ENCODE measurements at places on chromosomes 16 and 17.

- DNase-seq, result no peak
These were observed 102.1 kb downstream of the N4BP1 start for GRCh38 chr16:48507886-48508285.

DNA sequence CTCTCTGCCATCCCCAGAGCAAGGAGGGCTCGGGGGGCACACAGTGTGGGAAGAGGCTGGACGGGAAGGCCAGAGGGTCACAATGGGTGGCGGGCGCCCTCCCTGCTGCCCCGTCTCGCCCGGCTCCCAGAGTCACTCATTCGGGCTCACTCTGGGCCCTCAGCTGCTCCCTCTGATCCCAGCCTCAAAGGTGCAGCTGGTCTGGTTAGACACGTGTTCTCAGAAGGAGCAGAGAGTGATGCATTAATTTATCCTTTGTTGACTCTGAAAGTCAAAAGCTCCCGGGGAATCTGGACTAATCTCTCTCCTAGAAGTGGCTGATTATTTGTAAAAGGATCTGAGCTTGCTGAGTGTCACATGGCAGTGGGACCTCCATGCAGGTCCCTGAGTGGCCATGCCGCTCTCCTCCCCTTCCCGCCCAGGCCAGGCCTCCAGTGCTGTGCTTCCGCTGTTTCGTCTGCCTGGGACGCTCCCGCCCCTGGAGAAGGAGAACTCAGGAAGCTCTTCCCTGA lies 87.5 kb downstream of the SEC14L1 start:
- DNase-seq, result no peak

GRCh38 chr16:86294535-86295196 lies 215.7 kb upstream of the FOXF1 start:
- DNase-seq, result no peak

DNA sequence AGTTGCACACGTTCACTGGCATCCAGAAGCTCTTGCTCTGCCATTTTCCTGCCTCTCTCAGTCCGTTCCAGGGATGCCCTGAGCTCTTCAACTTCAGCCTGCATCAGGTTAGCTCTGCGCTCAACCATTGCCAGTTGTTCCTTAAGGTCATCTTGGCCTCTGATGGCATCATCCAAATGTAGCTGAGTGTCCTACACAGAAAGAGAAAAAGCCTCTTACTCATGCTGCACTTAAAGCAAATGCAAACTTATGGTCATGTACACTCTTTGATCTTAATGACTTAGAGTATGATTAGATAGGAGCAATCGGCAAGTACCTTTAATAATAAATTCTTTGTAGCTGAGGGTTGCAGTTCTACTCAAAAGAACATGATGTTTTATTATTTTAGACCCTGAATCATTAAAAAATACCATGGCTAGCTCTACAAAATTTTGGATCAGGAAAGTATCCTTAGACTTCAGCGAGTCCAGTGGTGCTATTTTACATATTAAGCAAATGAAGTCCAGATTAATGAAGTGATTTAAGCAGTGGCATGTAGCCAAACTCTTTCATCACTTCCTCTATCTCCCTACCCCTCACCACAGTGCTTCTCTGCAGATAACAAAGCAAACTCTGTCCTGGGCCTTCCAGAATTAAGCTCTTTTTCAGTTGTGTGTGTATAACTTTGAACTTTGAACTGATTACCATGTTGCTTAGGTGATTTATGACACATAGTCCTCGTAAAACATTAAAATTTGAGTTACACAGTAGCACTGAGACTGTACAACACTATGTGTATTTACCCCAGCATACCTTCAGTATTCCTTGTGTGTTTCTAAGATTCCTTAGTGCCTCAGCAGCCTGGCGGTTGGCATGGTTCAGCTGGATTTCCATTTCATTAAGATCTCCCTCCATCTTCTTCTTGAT lies 22.1 kb downstream of the MYH4 start:
- no peak for DNase-seq

GRCh38 chr17:74024871-74025531 lies 178.5 kb upstream of the RPL38 start:
- no peak for DNase-seq

GRCh38 chr16:72174726-72175125 lies 2.8 kb upstream of the PMFBP1 start:
- no peak for DNase-seq

DNA sequence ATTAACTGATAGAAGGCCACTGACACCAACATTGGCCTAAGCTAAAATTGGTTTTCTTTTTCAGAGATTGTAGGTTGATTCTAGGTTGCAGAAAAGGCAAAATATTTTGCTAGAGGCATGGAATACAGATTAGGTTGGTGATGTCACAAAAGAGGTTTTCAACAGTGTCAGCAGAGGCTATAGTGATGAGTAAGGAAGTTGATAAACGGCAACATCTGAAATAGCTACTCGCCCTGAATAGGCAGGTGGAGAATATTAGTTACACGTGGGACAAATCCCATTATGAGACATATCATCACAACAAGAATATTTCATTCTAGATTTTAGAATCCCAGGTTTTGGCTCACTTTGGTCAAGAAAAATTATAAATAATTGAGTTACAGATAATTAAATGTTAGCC lies 1.5 kb upstream of the TOM1L1 start:
- DNase-seq, result no peak

- DNase-seq, result no peak
These were observed 11.2 kb downstream of the PIEZO1 start for GRCh38 chr16:88773812-88774291.

GRCh38 chr16:66278111-66278531 lies 88.4 kb upstream of the CDH5 start:
- DNase-seq, result no peak

DNA sequence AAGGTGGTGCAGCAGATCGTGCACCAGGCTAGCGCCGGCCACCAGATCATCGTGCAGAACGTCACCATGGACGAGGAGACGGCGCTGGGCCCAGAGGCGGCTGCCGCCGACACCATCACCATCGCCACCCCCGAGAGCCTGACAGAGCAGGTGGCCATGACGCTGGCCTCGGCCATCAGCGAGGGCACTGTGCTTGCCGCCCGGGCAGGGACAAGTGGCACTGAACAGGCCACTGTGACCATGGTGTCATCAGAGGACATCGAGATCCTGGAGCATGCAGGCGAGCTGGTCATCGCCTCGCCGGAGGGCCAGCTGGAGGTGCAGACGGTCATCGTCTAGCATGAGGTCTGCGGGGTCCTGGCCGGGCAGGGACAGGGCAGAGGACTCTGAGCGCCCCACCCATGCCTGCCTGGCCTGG lies 1.0 kb upstream of the DNASE1L2 start:
- DNase-seq, result no peak

DNA sequence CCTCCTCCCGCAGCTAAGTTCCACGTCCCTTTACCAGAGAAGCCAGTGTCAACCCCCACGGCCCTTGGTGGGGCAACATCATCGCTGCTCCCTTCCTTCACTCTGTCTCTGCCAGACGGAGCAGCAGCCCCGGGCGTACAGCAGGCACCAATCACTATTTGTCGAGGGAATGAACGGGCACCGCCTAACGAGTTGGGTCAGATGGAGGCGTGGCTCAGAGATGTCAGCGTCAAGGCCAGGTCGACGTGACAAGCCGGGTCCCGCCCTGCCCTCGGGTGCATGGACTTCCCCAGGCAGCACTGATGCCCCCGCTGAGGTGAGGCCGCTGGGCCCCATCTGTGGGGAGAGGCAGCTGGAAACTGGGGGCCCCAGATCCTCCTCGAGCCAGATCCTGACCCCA lies 50.0 kb downstream of the CBFA2T3 start:
- no peak for DNase-seq

GRCh38 chr17:13600475-13601321 lies 1.0 kb downstream of the HS3ST3A1 start:
- DNase-seq, result no peak

- no peak for DNase-seq
These were observed 25.8 kb downstream of the SMPD3 start for GRCh38 chr16:68422396-68422960.

GRCh38 chr17:76088041-76088867 lies 9.3 kb downstream of the ZACN start:
- no peak for DNase-seq

- DNase-seq, result no peak
These were observed 11.1 kb downstream of the PRCD start for GRCh38 chr17:76550712-76551615.

- no peak for DNase-seq
These were observed 5.8 kb downstream of the RNF227 start for GRCh38 chr17:7910281-7910680.

DNA sequence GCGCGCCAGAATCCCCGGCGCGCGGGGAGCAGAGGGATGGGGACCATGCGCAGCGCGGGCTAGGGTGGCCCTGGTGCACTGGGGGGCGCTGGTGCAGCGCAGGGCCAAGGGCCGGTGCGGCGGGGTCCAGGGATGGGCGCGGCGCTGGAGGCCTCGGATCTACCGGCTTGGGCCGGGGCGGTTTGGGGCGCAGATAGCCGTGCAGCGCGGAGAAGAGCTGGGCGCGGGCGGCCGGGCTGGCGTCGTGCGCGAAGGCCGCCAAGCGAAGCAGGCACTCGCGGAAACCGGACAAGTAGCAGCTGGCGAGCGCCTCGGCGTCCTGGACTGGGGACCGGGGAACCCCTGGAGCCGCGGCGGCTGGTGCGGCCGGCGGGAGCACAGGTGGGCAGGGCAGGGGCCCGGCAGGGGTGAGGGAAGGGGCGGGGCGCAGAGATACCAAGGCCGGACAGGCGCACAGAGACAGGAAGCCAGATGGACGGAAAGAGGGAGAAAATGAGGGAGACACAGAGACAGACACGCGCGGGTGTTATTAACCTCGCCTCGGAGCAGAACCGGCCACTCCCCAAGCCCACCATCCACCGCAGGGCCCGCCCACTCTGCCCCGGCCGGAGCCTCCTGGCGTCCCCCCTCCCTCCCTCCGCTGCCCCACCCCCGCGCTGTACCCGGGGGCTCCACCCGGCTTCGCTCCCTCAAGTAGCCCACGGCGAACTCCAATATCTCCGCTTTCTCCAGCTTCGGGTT lies 2.1 kb downstream of the HES7 start:
- DNase-seq, result no peak

DNA sequence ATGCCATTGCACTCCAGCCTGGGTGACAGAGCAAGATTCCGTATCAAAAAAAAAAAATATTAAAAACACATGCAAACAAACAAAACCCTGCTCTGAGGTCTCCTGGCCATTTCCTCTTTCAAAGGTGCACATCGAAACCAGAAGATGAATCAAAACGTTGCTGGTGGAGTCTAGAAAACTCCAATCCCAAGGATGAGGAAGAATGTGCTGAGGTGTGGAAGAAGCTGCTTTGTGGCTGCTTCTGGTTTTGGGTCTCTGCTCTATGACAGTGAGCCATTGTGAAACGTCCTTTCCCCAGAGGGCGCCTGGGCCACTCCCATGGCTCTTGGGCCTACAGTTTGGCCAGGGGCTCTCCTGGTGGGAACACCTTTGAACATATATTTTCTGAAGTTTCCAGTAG lies 112.6 kb downstream of the IRF8 start:
- DNase-seq, result no peak

DNA sequence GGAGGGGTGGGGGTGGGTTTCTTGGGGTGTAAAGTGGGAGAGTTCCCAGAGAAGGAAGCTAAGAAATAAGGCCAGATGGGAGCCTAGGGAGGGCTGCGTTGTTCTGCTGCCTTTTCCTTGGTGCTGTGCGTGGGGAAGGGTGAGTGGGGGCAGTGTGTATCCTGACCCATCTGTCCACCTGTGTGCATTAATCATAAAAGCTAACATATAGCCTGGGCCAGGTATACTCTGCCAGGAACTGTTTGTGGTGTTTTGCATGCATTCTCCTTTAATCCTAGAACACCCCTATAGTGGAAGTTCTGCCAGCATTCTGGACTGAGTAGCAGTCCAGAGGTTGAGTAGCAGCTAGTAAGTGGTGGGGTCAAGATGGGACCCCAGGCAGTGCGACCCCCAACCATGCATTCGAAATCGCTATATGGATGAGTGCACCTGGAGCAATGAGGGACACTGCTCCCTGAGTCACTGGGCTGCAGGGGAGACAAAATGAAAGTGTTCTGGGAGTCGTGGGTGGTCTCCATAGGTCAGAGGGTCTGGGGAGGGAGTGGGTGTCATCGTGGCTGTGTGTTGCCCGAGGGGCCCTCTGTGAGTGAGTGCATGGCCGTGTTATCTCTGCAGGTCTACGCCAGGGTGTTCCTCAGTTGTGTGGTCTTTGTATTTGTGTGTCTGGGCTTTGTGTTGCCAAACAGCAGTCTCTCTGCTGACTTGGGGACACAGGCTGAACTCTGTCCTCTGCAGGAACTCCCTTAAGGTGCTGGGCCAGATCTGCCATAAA lies 1.3 kb downstream of the ERBB2 start:
- no peak for DNase-seq

DNA sequence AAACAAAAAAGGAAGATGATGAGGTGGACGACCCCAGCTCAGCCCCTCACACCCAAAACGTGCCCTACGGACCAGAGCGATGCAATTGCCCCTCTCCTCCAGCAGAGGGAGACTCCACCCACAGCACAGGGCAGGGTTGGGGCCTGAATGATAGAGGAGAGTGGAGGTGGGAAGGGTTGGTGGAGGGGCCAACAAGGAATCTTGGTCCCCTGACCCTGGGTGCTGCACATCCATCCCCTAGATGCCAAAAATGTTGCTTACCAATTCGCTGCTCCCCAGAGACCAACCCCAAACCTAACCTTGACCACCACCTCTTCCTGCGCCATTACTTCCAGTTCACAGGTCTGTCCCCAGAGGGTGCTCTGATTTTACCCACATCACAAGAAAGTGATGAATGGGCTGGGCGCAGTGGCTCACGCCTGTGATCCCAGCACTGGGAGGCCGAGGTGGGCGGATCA lies 12.9 kb downstream of the P2RX5 start:
- DNase-seq, result peak; percentile 68

GRCh38 chr17:28317966-28318758 lies 838 bp upstream of the TMEM97 start:
- DNase-seq, result no peak

DNA sequence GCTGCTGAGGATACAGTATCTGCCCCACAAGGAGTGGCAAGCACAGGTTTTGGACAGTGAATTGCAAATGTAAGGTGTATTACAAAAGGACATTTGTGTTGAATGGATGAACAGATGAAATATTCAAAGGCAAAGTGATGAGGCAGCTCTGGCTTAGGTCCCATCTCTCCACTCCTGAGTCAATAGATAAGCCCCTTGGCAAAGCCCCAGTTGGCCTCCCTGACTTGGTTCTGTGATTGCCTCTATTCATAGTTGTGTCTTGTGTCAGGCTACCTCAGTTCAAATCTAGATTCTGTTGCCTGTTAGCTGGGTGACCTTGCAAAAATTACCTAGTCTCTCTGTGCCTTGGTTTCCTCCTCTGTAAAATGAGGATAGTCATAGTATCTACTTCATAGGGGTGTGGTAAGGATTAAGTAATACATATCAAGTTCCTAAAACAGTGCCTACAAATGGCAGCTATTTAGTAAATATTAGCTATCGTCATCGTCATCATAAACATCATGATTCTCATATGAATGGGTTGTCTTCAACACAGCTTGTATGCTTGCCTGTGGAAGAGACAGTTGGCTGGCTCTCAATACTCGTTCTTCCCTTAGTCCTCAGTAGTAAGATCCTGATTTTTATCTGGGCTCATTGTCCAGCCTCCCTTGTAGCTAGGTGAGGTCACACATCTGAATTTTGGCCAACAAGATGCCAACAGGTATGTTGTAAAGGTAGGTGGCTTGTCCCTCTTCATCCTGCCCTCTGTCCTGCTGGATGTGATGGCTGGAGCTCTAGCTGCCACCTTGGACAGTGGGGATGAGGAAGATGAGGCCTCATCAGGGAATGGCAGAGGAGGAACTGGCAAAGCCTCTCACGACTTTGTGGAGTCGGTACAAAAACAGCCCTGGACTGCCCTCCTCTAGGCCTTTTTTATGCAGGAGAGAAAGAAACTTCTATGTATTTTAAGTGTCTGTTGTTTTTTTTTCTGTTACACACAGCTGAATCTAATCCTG lies 2.1 kb upstream of the MFAP4 start:
- DNase-seq, result no peak

All from CD4-positive, alpha-beta T cell treated with Interleukin-2 at 100 ng/mL for 4 hours (primary cell).